ENCODE measurements at places on chromosomes 4 and X. TPM values are rescaled to one million over a fixed set of nuclear protein-coding genes. Genes with fewer than 3 reads are reported as not detected.
A peak's percentile ranks its signal among the peaks of the same experiment; 100 is the strongest.

The SGCB gene
- total RNA-seq, result 12.1 TPM

The GABRE gene
- not detected for total RNA-seq

The SMR3B gene
- total RNA-seq, result not detected

GRCh38 chrX:47502316-47503125, 19.5 kb upstream of the ZNF41 start:
- no peak for DNase-seq

The FLNA gene
- 2,011 TPM for total RNA-seq

- DNase-seq, result no peak
Observed at GRCh38 chrX:40877887-40878286, 142.5 kb upstream of the MED14 start.

The CRLF2 gene
- total RNA-seq, result 0.96 TPM

DNA sequence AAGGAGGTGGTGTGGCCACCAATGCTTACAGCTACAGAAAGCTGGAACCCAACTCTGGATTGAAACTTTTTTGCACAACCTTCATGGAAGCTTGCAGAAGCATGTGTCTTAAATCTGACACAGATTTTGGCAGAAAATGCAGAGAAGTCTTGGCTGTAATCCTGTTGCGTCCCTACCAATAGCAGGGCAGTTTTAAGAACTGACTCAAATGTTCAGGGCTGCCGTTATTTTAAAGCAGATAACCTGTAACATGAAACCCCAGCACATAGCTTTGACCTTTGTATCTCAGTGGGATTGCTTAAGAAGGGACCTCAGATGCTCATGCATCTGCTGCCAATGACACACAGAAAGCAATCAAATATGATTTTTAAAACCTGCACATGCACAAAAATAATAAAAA, at the start of gene VEGFD:
VEGFD (minus strand) TSS at position 110 of the 400 bp plus-strand sequence. CDS start 467 bp downstream, outside the sequence.
- DNase-seq, result no peak

DNA sequence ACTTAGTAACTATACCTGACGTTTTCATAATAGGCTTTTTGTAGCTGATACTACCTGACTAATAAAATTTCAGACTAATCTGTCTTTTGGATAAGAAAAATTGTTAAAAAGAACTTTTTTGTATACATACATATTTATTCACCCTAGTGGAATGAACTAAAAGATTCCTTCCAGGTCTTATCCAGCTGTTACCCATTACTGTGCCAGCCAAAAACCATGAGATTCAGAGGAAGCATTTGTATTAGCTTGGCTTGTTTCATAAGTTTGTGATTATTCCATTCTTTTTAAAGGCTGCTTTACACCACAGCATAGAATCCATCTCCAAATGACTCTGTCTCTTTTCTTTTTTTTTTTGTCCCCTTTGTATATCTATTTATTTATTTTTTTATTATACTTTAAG, 149.4 kb downstream of the FAT4 start:
- DNase-seq, result no peak

- peak; percentile 58 for DNase-seq
Observed at GRCh38 chr4:1928356-1929239, 57.4 kb downstream of the NSD2 start.

GRCh38 chrX:137574102-137574783, 8.3 kb downstream of the ZIC3 start:
- DNase-seq, result no peak

- DNase-seq, result peak; percentile 77
Observed at GRCh38 chr4:26372525-26373172, 51.8 kb downstream of the RBPJ start.

The MAP3K15 gene
- 0.38 TPM for total RNA-seq

GRCh38 chr4:154714339-154715040, 29.3 kb upstream of the LRAT start:
- no peak for DNase-seq

The NEUROG2 gene
- 0.12 TPM for total RNA-seq

The SSX2 gene
- total RNA-seq, result not detected

DNA sequence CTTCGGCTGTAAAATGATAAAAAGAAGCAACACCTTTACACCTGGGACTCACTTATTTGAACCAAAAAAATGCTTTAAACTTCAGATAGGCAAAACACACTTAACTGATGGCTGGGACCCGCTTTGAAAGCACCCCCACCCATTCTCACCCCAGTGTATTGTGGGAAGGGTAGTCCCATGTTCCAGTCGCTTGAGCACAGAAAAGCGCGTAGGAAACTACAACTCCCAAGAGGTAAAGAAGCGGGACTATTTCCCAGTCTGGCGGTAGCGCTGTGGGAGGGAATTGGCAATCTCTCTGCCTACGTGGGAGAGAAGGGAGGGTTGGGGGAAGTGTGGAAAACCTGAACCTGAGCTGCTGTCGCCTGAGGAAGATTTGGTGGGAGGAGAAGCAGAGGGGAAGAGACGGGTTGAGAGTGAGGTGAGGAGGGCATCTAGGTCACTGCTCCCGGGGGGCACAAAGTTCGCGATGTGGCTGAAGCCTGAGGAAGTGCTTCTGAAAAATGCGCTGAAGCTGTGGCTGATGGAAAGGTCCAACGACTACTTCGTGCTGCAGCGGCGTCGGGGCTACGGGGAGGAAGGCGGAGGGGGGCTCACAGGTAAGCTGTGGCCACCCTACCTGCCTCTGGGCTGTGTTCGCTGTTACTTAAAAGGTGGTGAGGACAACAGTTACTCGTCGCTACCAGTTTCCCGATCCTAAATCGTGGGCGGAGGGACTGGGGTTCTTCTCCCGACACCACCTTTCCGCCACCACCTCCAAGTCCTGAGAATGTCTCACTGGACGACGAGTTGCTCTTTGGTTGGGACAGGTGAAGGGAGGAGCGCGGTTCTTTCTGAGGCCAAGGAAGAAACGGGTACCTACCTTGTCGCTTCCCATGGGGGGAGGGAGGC, at the start of gene TBC1D8B:
TBC1D8B (plus strand) TSS at position 286 of the 888 bp plus-strand sequence; CDS start at position 467, 181 bp downstream.
- peak; percentile 46 for DNase-seq

DNA sequence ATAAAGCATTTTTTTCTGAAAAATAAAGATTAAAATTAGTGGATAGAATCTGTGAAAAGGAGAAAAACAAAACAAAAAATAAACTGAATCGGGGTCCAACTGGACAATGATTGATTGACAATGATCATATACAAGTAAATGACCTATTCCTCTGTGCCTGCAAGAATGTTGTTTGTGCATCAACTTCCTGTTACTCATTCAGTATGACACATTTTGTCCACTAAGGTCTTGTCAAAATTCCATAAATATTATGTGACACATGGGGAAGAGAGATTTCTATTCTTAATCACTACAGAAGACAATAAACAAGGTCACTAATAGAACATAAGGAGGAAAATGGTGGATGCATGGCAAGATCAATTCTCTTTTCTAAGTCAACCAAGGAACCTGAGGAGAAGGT, 54.9 kb downstream of the F8 start:
- DNase-seq, result no peak

The SYP gene
- 1.9 TPM for total RNA-seq

GRCh38 chr4:83974111-83974780, 438.3 kb downstream of the GPAT3 start:
- no peak for DNase-seq

The GUCY1B1 gene
- 1.5 TPM for total RNA-seq

GRCh38 chr4:6184169-6184568, 16.2 kb downstream of the JAKMIP1 start:
- no peak for DNase-seq

The TMEM271 gene
- total RNA-seq, result not detected

DNA sequence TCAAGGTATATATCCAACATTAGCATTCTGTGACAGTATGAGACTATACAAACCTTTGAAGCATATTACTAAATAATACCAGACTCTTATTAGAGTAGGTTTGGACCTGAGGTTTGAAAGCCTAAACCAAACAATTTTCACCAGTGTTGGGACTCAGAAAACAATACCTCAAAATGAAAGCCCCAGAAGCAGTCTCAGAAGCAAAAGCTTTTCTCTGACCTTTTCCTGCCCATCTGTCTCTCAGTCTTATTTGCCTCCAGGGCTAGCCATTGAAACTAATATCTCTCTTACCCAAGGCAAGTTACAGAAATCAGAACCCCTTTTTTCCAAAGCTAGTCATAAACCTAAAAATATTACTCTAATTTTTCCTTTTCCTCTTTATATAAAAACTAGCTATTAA, 163.3 kb downstream of the PTCHD1 start:
- no peak for DNase-seq

The AR gene
- total RNA-seq, result not detected

GRCh38 chrX:101485212-101485949, at the start of gene ARMCX4:
ARMCX4 (plus strand) TSS chrX:101485456; CDS start chrX:101488590, 3,134 bp downstream.
- DNase-seq, result peak; percentile 40

The ZNF280C gene
- 6.7 TPM for total RNA-seq

The OTC gene
- total RNA-seq, result not detected

GRCh38 chrX:122788216-122788615, 395.9 kb upstream of the GRIA3 start:
- DNase-seq, result no peak

DNA sequence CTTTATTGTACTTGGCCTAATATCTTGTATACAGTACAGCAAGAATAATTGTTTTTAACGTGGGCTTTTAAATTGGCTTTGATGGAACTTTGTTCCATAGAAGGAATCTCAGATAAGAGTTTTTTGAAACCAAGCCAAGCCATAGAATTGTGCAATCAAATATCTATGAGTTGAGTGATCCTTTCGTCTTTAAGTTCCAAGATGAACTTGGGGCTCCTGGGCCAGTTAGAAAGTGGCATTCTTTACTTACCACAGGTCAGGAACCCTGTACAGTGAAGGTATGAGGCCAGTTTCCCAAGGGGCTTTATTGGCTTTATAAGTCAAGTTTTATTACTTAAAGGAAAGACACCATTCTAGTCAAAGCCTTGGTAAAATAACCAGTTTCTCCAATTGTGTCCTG, 2104.2 kb downstream of the PCDH7 start:
- no peak for DNase-seq

GRCh38 chr4:13611283-13611842, 16.2 kb downstream of the BOD1L1 start:
- no peak for DNase-seq

The BBS12 gene
- 3.6 TPM for total RNA-seq

- no peak for DNase-seq
Observed at GRCh38 chr4:101014417-101014816, 332.9 kb downstream of the PPP3CA start.

The MAGEA1 gene
- not detected for total RNA-seq

The SLC25A4 gene
- total RNA-seq, result 5.8 TPM

The RAB33A gene
- 38.8 TPM for total RNA-seq

DNA sequence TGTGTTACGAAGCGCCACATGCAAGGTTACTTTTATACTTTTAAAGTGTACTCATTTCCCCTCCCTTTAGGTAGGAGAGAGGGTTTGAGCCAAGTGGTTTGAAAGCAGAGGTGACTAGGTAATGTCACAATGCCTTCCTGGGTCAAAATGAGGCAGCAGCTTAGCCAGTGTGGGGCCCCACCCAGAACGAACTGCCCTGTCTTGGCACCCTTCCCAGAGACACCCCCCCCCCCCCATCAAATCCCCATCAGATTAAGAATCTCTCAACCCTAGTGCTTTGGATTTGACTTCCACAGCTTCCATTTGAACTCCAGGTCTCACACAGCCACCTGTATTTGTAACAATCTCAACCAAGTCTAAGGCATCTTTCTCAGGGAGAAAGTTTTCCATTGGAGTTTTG, 31.1 kb downstream of the BCOR start:
- no peak for DNase-seq

- DNase-seq, result no peak
Observed at GRCh38 chr4:112884406-112884805, 165.0 kb upstream of the ANK2 start.

- no peak for DNase-seq
Observed at GRCh38 chr4:15945516-15945915, 7.0 kb upstream of the FGFBP1 start.

DNA sequence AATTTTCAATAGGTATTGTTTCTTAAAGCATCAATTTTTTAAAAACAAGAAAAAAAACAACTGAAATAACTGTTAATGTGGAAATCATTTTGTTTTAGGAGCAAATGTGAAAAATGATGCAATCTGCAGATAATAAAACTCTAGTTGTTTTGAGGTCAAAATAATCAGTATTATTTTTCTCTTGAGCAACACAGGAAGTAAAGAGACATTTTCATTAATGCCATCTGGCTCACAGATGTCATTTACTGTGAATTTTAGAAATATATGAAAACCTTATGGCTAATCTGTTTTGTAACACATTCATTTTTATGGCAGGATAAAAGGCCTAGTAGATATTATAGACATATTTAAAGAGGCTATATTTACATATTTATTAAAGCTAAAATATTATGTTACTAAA, 141.6 kb downstream of the PCDH18 start:
- DNase-seq, result no peak

GRCh38 chr4:27048429-27049238, 188.0 kb downstream of the STIM2 start:
- DNase-seq, result no peak

The ITM2A gene
- 93.9 TPM for total RNA-seq

GRCh38 chr4:20676501-20677197, 23.6 kb upstream of the PACRGL start:
- DNase-seq, result no peak

GRCh38 chr4:87848622-87849351, 16.0 kb downstream of the MEPE start:
- DNase-seq, result peak; percentile 54

DNA sequence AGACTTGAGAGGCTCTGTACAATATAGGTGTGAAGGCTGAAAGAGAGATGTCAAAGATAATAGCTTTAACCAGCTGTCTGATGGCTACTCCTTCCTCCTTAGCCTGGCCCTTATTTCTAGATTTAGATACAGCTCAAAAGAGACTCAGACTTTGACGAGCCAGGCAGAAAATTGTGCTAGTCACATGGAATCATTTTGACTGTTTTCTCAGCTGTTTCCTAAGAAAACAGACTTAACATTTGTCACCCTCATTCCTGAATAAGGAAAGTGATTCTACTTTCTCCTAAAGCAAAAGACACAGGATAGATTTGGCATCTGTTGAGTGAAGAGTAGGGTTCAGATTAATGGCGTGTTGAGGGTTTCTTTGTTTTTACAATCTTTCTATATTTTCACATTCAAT, 340.7 kb downstream of the DHX15 start:
- no peak for DNase-seq

The CLOCK gene
- total RNA-seq, result 9.4 TPM

GRCh38 chr4:101020956-101021355, 326.4 kb downstream of the PPP3CA start:
- DNase-seq, result peak; percentile 47

The FOXP3 gene
- 82.1 TPM for total RNA-seq

GRCh38 chr4:36332782-36333131, 51.3 kb downstream of the DTHD1 start:
- DNase-seq, result no peak

DNA sequence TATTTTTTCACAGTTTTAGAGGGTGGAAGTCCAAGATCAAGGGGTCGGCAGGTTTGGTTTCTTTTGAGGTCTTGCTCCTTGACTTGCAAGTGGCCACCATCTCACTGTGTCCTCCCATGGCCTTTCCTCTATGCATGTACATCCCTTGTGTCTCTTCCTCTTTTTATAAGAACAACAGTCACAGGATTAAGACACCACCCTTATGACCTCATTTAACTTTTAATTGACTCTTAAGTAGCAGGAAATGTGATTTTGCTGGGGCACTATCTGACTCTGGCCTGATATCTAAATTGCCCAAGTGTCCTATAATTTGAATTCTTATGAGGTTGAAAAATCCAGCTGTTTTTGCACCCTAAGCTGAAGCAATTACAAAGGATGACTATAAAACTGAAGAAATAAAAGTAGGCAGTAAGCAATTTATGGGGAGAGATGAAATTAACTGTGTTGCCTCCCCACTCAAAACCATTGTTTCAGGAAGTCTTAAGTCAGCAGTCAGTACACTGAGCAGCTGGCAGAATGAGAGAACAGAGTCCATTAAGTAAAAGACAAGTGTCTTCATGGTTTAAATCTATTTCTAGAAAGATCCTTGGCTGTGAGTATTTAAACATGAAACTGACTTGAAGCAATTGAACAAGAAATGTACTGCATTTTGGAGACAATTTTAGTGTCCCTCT, 601.3 kb downstream of the SPRY1 start:
- DNase-seq, result no peak

The CWH43 gene
- not detected for total RNA-seq

The STS gene
- total RNA-seq, result 1.5 TPM

All from activated CD8-positive, alpha-beta memory T cell treated with anti-CD3 and anti-CD28 coated beads, Interleukin-2, amount 10 ng/mL, durations not matched to agents 7 days and 5 days (primary cell).